Uterus (tissue), 4 donors: ENCODE measurements at places on chromosomes 12 and 14. TPM values are rescaled to one million over a fixed set of nuclear protein-coding genes. Genes with fewer than 3 reads are reported as not detected.

DNA sequence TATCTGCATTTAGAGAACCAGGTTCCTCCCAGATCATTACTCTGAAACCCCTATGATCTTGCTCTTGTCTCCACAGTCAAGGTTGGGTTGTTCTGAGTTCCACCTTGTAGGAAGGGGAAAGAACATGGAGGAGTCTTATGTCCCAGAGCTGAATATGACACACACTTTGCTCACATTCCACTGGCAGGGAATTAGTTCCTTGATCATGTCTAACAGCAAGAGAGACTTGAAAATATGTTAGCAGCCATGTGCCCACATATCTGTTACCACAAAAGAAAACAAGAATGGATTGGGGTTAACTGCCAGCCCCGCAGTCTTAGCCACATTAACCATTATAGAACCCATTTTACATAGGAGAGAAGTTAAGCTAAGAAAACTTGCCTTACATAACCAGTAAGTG lies 71.1 kb upstream of the MDM1 start:
- DNase-seq: no peak

SPRING1 gene
- total RNA-seq: 14.3 TPM

GRCh38 chr12:127558361-127558760 lies 708.6 kb upstream of the TMEM132C start:
- no peak for DNase-seq

GRCh38 chr14:73427516-73428264 lies 30.7 kb downstream of the NUMB start:
- no peak for DNase-seq

- DNase-seq: no peak
These were observed 5.3 kb downstream of the MYH7 start for GRCh38 chr14:23430016-23430722.

MORN3 gene
- total RNA-seq: 1.9 TPM

GRCh38 chr14:20652996-20653975 lies 11.8 kb upstream of the OR6S1 start:
- peak; percentile 23 for DNase-seq

DNA sequence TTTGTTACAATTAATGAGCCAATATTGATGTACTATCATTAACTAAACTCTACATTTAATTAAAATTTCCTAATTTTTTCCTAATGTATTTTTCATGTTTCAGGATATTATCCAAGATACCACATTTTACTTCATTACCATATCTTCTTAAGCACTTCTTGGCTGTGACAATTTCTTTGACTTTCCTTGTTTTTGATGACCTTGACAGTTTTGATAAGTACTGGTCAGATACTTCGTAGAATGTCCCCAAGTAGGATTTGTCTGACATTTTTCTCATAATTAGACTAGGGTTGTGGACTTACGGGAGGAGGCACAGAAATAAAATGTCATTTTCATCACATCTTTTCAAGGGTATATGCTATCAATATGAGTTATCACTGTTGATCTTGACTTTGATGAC lies 700.9 kb downstream of the BCL11B start:
- DNase-seq: no peak

DNA sequence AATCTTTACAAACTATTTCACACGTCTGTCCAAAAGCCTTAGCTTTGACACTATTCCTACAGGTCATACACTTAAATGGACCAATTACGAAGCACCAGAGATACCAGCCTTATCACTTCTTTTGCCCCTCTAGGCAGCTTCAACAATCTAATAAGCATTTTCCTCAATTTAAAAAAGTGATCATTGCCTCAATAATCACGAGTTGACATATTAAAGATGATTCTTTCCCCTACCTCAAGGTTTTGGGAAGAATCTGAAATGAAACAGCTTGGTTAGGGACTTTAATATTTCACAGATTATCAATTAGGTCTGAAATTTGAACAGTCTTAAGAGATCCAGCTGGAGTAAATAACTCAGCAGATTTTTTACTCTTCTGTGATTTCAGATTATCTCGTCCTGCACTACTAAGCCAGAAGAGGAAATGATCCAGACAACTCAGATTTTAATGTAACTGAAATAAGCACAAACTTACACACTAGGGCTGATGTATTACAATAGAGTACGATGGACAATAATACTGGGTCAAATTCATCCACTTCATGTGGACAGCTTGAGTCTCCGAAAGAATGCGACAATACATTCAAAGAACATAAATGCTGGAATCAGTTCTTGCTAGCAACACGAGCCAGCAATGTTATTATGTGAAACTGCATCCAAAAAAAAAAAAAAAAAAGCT lies 15.9 kb downstream of the UBE2N start:
- no peak for DNase-seq

- no peak for DNase-seq
These were observed 17.7 kb upstream of the ANP32D start for GRCh38 chr12:48454667-48455066.

DNA sequence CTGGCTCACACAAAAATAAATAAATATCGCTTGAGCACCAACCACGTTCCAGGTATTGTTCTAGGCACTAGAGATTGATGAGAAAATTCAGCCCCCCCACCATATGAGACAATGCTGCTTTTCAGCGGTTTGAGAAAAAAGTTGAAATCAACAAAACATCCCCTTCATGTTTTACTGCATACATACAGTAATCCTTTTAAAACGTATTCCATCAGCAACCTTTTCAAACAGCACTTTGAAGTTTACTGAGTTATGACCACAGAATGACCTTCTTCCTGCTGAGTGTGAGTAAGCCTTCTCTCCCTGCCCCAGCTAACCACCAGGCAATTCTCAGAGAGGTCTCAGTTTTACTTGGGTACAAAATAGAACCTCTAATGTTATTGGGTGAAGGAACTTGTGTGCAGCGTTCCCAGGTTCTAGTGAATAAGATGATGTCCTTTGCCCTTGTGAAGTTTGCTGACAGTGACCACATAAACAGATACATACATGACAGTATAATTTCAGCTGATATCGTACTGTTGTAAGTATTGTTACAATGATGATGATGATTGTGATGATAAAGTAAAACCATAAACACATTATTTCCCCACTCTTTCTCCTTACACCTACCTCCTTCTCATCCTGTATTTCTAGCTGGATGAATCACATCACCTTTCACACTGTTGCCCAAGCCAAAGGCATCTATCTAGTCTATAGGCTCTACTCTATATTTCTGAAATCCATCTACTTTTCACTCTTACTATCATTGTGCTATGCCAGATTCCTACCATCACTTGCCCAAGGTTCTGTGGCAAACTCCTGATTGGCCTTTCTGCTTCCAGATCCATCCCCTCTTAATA lies 124.4 kb upstream of the KRR1 start:
- no peak for DNase-seq

GRCh38 chr14:20661197-20661596 lies 19.7 kb upstream of the OR6S1 start:
- DNase-seq: no peak

DNA sequence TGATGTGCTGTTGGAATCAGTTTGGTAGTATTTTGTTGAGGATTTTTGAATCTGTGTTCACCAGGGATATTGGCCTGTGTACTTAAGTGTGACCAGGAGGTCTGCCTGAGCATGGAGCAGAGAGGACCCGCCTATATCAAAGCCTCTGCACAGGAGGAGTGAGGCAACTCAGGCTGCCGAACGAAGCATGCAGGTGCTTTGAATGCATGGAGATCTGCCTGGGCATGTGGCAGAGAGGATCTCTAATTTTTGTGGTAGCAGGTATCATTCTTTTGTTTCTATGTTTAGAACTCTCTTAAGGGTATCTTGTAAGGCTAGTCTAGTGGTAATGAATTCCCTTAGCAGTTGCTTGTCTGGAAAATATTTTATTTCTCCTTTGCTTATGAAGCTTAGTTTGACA lies 26.9 kb downstream of the RAB3IP start:
- no peak for DNase-seq

FGF6 gene
- not detected for total RNA-seq

- DNase-seq: no peak
These were observed 29.4 kb downstream of the PTPRR start for GRCh38 chr12:70890895-70891832.

TAC3 gene
- total RNA-seq: not detected

DNA sequence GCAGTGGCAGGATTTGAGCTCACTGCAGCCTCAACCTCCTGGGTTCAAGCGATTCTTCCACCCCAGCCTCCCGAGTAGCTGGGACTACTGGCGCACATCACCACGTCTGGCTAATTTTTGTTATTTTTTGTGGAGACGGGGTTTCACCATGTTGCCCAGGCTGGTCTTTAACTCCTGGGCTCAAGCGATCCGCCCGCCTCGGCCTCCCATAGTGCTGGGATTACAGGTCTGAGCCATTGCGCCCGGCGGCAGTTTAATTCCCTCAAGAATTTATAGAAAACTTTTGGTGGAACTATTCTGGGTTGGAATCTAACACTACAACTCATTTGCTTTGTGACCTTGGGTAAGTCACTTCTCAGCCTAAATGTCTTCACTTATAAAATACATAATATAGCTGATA lies 1.8 kb upstream of the SP1 start:
- DNase-seq: no peak

GRCh38 chr14:100421756-100422470 lies 98.8 kb downstream of the SLC25A47 start:
- DNase-seq: no peak

DNA sequence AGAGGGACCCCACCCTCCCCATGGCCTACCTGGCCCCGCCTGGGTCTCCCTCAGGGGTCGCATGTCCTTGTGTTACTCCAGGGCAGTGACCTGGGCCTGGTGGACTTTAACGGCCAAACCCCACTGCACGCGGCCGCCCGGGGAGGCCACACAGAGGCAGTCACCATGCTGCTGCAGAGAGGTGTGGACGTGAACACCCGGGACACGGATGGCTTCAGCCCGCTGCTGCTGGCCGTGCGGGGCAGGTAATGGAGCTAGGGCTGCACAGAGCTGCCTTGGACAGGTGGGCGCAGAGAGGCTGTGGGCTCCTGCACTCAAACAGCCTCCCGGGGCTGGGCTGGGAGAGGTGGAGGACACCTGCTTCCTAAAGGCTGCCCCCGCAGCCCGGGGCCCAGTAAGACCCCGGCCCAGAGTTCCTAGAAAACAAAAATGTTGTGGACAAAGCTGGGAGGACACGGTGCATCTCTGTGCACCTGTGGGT lies 21.6 kb downstream of the ASPG start:
- DNase-seq: peak; percentile 3

DNA sequence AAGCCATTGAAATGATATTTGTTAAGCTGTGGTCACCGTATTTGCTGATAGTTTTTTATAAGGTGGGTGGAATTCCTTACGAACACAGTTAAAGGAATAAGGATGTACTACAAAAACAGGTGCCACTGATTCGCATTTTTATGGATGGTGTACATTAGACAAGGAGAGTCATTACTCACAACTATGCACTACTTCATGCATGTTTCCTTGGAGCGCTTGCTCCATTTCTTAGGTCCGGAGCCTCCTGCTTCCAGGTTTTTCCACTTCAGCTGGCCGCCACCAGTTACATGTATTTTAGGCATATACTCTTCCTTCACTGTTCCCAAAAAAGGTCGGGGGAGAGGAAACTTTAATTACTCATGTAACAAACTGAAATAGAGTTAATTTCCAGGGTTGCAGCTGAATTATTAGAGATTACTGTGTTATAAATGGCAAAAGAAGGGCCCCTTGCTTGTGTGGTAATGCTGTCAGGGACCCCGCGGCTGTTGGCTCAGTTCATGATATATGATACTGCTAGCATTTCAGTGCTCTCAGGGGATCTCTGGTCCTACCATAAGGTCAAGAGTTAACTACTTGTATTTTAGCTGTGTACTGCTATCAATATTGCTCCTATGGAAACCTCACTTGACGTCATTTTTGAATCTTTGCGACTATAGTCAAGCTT lies 454.7 kb downstream of the NPAS3 start:
- DNase-seq: no peak

GRCh38 chr12:3726456-3726855 lies 26.5 kb downstream of the CRACR2A start:
- DNase-seq: no peak

GRCh38 chr14:102901633-102902032 lies 20.8 kb upstream of the AMN start:
- no peak for DNase-seq

- DNase-seq: no peak
These were observed 285.0 kb upstream of the RTL1 start for GRCh38 chr14:101188571-101188915.

HVCN1 gene
- total RNA-seq: 18.1 TPM

DNA sequence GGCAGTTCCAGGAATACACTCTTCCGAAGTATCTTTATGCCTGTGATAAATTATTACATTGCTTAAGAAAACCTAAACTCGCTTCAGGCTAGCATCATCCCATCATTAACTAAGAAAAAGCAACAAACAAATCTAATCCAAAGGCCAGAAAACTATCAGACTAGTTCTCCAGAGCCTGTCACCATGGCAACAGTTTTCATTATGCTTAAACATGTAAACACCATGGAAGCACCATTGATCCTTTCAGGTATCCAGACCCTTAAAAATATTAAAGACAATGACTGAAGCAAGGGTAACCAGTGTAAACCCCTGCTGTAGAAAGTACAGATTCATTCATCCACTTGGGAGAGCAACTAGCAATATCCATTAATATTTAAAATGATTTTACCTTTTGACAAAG lies 9.8 kb downstream of the DAD1 start:
- no peak for DNase-seq
